DMS79 treated with DMSO at 0.1 percent for 48 hours (cell line): ENCODE measurements at places on chromosomes 1 and 21.

- DNase-seq, result no peak
These were observed 55.7 kb upstream of the RUNX3 start for GRCh38 chr1:24985737-24986136.

DNA sequence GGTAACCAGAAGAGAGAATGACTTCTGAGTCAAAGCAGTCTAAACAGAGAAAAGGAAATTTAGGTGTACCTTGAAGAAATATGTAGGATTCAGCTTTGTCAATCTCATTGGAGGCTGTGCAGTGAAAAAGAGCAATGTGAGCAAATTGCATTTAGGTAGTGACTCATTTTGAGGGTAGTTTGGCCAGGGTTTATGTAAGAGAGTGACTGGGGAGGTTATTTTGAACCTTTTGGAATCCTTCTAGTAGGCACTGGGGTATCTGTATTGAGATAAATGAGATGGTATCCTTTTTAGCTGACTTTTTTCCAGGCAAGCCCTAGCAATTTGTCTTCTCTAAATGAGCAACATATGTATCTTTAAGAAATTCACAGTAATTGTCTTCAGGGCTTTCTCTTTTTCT lies 95.9 kb downstream of the DISP1 start:
- DNase-seq, result no peak

- no peak for DNase-seq
These were observed 60.9 kb upstream of the RGS2 start for GRCh38 chr1:192747943-192748342.

GRCh38 chr1:192579010-192579738 lies 3.6 kb downstream of the RGS1 start:
- no peak for DNase-seq

GRCh38 chr1:183080406-183080805 lies 57.2 kb downstream of the LAMC1 start:
- no peak for DNase-seq

DNA sequence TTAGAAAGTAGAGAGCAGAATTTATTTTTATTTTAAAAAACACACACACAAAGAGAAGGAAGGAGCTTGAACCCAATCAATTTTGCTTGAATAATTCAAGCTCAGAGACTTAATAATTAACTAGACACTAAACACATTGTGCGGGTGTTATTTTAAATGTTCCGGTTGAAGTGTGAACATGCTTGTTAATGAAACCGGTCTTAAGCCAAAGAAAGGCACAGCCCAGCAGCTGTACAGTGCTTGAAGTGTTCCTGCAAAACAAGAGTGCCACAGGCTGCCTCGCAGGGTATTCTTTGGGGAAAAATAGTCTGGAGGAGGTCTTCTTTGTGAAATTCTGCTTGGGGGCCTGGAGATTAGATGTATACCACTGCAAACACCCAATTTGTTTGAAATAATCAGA lies 2.2 kb upstream of the CDC42BPA start:
- DNase-seq, result peak; percentile 60

DNA sequence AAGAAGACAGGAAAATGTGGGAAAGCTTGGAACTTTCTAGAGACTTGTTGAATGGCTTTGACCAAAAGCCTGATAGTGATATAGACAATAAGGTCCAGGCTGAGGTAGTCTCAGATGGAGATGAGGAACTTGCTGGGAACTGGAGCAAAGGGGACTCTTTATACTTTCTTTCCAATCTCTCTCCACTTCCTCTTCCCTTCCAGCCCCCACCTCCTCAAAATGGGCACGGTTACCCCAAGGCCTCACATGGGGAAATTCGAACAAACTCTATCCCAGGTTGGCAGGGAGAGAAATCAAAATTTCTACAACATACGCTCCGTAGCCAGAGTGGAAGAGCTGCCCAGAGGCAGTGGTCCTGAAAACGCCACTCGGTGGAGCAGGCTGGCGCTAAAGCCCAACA lies 15.2 kb downstream of the PPT1 start:
- DNase-seq, result no peak

- DNase-seq, result peak; percentile 26
These were observed 10.3 kb upstream of the LEFTY1 start for GRCh38 chr1:225899044-225899925.

DNA sequence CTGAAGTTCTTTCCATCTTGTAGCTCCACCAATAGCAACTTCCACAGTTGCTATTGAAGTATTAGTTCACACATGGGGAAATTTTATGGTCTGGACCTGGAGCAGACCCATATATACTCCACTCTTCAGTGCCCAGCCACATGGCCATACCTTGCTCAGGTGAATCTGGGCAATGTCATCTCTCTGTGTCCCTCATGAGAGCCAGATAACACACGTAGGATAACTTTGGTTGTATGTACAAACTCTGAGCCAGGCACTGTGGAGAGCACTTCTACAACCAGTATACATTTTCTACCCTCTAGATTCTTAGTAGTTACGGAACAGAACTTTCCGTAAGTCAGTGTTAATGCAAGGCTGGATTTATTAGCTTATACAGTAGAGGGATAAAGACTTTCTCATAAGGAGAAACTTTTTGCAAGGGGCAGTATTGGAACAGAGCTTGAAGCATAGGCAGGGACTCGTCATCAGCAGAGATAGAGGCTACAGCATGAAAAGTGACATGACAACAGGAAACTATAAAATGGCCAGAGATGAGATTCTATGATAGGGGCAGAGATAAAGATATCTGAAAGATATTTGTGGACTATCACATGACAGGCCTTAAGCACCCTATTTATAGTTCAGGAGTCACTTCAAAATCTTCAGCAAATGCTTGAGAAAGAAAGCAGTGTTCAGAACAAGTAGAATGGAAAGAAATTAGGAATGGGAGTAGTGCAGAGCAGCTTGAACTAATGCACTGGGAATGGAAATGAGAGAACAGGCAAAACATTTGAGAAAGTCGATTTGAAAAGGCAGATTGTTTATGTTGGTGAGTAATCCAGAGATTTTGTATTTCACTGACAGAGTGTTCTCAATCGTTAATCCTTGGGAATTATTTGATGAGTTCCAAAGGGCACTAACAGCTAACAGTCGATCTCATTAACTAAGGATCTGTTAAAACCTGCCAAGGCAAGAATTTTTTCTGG lies 481.8 kb downstream of the USP25 start:
- DNase-seq, result no peak

DNA sequence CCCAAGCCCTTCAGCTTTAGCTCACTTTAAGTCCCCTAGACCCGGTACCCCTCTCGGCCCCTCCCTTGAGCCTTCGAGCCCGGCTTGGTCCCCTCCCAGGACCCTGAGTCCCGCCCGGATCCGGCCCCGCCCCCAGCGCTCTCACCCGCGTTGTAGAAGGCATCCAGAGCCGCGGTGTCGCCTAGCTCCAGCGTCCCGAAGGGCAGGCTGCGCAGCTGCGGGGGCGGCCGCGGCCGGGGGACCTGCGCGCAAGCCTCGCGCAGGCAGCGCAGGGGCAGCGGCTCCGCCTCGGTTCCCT lies 699 bp downstream of the MAP3K6 start:
- peak; percentile 84 for DNase-seq

DNA sequence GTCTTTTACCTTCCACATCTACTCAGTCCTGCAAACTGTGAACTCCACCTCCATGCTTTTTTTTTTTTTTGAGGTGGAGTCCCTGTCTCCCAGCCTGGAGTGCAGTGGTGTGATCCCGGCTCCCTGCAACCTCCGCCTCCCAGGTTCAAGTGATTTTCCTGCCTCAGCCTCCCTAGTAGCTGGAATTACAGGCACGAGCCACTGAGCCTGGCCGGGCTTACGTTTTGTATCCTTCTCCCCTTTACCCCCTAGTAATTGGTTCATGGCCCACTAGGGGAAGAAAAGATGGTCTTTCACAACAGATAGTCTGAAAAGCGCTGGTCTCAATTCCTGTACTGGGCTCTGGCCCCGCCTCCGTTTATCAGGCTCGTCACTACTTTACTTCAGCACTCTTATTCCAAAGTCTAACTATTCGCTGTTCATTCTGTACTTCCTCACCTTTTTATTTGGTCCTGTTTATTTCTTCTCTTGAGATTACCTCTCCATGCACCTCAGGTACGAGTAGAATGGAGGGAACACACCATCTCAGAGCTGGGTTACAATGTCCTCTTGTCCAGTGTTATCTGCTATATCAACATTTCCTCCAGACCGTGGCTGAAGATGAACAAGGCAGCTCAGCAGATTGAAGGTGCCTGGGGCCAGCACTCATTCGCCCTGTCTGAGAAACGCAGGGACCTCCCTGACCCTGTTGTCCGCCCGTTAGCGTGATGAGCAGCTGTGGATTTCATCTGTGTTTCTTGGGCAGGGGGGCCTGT lies 16.2 kb downstream of the CNST start:
- DNase-seq, result no peak

- peak; percentile 75 for DNase-seq
These were observed at the start of gene PALMD for GRCh38 chr1:99645699-99646531. Gene PALMD (plus strand): TSS chr1:99646113. CDS start chr1:99646318, 205 bp downstream.
